ENCODE measurements at places on chromosomes 4 and X. TPM values are rescaled to one million over a fixed set of nuclear protein-coding genes. Genes with fewer than 3 reads are reported as not detected.

DNA sequence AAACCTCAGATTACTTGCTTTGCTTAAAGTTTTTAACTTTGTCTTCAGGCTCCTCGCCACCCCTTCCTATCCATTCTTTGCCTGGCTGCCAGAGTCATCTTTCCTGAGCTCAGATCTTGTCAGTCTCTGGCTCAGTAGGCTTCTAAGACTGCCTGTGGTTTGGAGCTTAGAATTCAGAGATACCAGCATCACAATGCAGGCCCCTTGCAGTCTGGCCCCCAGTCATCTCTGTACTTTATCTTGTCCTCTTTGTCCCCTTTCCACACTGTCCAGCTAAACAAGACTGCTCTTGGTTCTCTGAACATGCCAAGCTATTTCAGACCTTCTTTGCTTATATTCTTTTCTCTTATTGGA lies 3.0 kb downstream of the KIAA0232 start:
- H3K27me3 ChIP-seq = no peaks in the 10 kb centered on the region
- H3K27ac ChIP-seq = no peak overlapping the region
- H3K36me3 ChIP-seq = peaks cover 3% of the 10 kb centered on the region
- H3K4me1 ChIP-seq = peaks cover 55% of the 10 kb centered on the region

DNA sequence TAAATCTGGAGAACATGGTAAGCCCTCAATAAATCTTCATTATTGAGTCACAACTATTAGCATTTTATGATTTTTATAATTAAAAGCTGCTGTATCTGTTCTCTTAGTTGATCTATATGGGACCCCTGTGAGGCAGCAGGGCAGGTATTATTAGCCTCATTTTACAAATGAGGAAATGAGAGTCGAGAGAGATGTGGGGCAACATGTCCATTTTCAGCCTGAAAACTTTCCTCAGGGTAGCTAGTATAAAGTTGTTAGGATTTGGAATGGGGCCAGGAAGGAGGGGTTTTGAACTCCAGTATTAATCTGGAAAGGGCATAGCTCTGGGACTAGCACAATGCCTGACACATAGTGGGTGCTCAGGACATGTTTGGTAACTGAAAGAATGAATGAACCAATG lies 191.7 kb upstream of the GPC4 start:
- no peaks in the 10 kb centered on the region for H3K4me1 ChIP-seq
- no peak overlapping the region for H3K4me3 ChIP-seq
- no peak for DNase-seq
- H3K27me3 ChIP-seq = no peaks in the 10 kb centered on the region
- H3K27ac ChIP-seq = no peak overlapping the region

- H3K4me1 ChIP-seq = peaks cover 29% of the 10 kb centered on the region
- no peak overlapping the region for H3K4me3 ChIP-seq
- no peak overlapping the region for H3K27ac ChIP-seq
- peaks cover 43% of the 10 kb centered on the region for H3K36me3 ChIP-seq
These were observed 5.4 kb downstream of the AKAP17A start for GRCh38 chrX:1596676-1597344.

Gene IBSP
- total RNA-seq = not detected

Gene PF4V1
- total RNA-seq = not detected
